ENCODE measurements at places on chromosomes 2 and 18.

GRCh38 chr2:71067567-71068217 is 756 bp upstream of the NAGK start:
- DNase-seq, result peak; percentile 20

- DNase-seq, result no peak
These were observed 447.0 kb upstream of the ID2 start for GRCh38 chr2:8234757-8235374.

GRCh38 chr18:9017167-9017904 is 85.2 kb upstream of the NDUFV2 start:
- DNase-seq, result peak; percentile 79

- no peak for DNase-seq
These were observed 359.6 kb downstream of the NRXN1 start for GRCh38 chr2:50672282-50672681.

DNA sequence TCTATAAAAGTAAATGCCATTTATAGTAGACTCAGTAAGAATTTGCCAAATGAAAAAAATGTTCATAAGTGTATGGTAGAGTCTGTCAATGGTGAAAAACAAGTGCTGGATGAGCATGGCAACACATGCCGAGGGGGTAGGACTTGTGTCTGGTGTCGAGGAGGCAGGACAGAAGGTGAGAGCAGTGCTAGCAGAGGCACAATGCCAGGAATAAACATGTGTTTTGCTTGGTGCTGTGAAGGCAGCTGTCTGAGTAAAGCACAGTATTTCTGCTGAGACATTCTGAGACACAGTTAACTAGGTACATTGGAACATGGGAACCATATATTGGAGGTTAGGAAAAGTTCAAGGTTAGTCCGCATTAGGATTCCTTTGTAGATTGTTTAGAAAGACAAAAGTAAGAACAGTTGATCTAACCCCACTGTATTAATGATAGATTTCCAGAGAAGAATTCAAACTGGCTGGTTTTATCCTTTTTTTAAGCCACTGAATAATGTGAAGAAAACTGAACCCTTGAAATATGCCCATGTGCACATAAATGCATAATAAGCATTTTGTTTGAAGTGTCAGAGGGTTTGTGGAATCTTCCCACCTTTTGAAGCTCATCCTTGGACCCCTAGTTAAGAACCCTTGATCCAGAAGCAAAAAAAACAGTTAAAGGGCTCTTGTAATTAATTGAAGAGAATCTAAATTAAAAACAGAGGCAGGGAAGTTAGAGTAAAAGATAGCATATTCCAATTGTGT is 7.1 kb downstream of the RBM45 start:
- no peak for DNase-seq

DNA sequence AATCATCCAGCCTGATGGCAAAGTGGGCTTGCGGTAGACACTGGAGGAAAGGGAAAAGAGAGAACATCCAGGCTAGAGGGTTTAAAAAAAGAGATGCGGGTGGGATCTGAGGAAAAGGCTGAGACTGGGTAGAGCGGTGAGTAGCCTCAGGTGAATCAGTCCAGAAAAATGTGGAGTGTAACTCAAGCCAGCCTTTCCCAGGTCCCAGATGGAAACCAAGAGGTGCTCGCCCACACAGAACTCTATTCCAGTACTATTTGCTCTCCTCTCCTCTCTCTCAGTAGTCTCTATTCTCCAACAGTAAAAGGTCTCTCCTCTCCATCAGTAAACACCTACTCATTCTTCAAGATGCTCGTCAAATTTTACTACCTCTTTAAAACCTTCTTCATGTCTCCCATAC is 38.3 kb upstream of the NRP2 start:
- DNase-seq, result no peak

DNA sequence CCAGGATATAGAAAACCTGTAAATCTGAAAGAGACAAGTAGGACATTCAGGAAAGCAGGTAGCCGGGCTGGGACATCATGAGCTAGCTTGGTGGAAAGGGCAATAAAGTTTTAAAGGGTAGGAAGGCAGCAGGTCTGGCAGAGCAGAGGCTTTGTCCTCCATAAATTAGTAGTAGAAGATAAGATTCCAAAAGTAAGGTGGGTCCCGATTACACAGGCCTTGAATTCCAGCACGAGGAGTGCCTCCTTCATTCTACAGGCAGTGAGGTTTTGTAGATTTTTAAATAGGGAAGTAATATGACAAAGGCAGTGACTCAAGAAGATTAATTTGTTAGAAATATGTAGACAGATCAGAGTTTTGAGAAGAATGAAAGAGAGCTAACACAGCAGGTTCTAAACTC is 160.7 kb downstream of the DTNB start:
- no peak for DNase-seq
